ENCODE measurements at places on chromosomes 6 and 20.

- DNase-seq: no peak
These were observed 4.2 kb upstream of the ITPR3 start for GRCh38 chr6:33616913-33617312.

DNA sequence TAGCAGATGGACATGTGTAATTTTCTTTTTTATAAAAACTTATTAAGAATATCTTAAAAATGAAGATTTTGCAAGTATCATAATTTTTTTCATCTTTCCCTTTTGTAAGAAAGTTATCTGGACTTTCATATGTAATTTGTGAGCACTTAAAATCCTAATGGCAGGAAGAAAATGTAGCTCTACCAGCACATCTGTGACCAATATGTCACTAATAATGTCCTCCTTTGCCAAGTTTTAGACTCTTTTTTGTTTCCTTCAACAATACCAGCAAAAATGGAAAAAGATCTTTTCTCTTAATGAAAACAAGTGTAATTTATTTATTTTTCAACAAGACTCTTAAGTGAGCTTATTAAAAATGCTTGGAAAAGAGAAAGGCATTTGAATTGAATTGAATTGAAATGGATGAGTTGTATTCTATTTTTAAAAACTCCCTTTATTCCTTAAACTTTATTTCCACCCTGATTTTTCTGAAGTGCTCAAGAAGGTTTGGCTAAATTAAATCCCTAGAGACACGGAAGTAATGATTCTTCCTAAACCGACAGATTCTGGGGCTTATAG, 110.7 kb downstream of the KIF6 start:
- DNase-seq: no peak

GRCh38 chr6:125906158-125906998, 50.2 kb upstream of the HINT3 start:
- DNase-seq: no peak

GRCh38 chr6:52059821-52060220, 27.6 kb downstream of the PKHD1 start:
- no peak for DNase-seq

DNA sequence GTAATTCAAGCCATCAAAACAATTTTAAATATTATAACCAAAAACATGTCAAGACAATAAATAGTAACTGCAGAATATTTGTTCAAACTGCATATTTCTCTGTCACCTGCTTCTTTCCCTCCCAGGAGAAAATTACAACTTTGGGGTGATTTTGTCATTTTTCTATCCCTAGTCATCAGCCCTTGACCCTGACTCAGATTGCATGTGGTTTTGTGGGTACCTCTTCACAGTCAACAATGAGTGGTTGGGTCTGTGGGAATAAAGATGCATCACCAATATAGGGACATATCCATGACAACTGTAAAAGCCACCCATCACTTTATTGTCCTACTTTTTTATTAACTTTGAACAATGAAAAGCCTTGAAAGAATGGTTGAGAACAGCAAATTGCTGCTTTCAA, 7.3 kb downstream of the COL10A1 start:
- DNase-seq: no peak

- no peak for DNase-seq
These were observed 10.3 kb upstream of the CTAGE9 start for GRCh38 chr6:131721161-131721560.

DNA sequence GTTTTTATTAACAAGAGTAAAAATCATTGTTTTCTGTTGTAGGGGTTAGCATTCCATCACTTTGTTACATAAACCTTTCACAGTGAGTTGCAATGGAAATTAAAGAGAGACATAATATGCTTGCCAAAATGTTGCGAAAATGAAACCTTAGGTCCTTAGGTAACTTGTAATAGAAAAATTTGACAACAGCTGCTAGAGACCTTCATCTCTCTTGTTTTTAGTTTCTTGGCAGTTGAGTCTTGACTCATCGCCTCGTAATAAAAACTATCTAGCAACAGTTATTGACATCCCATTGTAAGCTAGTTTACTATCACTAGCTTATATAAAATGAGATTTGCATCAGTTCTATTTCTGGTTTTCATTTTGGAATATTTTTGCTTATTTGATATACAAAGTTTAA, 179.0 kb upstream of the MMS22L start:
- no peak for DNase-seq
